GM04504 (cell line): ENCODE measurements at places on chromosomes 16 and 17.
A peak's percentile ranks its signal among the peaks of the same experiment; 100 is the strongest.

DNA sequence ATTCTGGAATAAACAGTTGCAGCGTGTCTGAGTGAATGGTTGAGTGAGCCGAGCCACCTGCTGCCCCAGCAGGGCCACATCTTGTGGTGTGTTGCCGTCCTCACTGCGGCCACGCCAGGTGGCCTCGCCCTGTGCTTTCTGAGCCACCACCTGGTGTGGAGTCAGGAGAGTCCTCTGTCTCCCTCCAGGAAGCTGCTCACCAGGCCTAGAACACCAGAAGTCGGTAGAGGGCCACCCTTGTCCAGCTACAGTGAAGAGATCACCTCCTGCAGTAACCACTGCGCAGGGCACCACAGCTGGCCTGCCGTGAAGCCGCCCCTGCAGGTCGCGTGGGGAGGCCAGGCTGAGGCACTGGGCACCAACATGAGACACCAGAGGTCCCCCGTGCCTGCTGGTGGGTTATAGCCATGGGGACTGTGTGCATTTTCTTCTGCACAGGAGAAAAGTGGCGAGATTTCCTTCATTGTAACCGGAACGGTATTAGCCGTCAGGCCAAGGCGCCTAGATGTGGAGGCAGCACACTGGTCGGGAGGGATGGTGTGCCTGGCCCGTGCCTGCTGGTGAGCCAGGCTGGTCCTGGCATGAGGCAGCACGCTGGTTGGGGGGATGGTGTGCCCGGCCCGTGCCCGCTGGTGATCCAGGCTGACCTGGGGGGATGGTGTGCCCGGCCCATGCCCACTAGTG, 28.9 kb upstream of the FOXK2 start:
- no peak for DNase-seq

- no peak for DNase-seq
These were observed 279.3 kb upstream of the KIF2B start for GRCh38 chr17:53543472-53543871.

GRCh38 chr17:33687831-33688230, 394.7 kb upstream of the ASIC2 start:
- DNase-seq: no peak

GRCh38 chr16:87382023-87382785, 1.4 kb downstream of the FBXO31 start:
- DNase-seq: no peak

- no peak for DNase-seq
These were observed at the start of gene ABCA8 for GRCh38 chr17:68955181-68955841. Gene ABCA8, minus strand, starts transcription at chr17:68955392. Its CDS starts 13,358 bp downstream, at chr17:68942034.

- no peak for DNase-seq
These were observed 235.8 kb upstream of the CDH8 start for GRCh38 chr16:62272035-62272434.

GRCh38 chr16:26913851-26914250, 152.9 kb upstream of the C16orf82 start:
- no peak for DNase-seq

GRCh38 chr16:50354629-50355456, 13.9 kb downstream of the BRD7 start:
- DNase-seq: no peak

DNA sequence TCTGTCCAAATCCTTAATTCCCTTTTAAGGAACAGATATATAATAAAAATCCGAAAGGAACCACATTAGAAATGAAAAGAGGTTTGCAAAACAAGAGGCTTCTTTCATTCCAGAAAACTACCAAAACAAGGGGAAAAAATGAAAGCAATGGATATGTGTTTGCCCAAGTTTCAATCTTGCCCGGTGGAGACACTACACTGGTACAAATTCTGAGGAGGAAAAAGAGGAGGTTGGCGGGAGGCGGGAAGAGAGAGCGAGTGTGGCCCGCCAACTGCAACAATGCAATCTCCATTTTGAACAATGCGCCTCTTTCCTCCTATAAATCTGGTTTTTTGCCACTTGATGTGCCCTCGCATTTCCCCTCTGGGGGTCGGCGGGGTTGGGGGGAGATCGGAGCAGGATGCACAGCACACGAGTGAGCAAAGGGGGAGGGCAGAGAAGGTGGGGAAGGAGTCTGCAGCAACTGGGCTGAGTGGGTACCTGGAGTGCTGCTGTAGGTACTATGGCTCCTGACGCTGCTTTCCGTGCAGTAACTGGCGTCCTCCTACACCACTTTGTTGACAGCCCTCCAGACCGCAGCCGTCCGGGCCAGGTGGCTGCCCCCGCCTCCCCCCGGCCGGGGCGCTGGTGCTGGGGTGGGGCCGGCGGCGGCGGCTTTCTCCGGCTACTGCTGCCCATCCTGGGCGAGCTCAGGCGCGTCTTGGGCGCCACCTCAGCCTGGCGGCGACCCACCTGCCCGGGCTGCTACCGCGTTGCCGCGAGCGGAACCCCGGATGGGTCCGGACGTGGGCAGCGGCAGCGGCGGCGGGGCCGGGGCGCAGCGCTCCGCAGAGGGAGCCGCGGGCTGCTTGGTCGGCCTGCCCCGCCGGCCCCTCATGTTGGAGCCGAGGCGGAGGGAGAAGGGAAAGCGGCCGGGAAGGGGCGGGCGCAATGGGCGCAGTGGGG, 93.8 kb upstream of the PLEKHM1 start:
- DNase-seq: peak; percentile 17

- DNase-seq: no peak
These were observed 113.2 kb downstream of the CDYL2 start for GRCh38 chr16:80691111-80691741.

DNA sequence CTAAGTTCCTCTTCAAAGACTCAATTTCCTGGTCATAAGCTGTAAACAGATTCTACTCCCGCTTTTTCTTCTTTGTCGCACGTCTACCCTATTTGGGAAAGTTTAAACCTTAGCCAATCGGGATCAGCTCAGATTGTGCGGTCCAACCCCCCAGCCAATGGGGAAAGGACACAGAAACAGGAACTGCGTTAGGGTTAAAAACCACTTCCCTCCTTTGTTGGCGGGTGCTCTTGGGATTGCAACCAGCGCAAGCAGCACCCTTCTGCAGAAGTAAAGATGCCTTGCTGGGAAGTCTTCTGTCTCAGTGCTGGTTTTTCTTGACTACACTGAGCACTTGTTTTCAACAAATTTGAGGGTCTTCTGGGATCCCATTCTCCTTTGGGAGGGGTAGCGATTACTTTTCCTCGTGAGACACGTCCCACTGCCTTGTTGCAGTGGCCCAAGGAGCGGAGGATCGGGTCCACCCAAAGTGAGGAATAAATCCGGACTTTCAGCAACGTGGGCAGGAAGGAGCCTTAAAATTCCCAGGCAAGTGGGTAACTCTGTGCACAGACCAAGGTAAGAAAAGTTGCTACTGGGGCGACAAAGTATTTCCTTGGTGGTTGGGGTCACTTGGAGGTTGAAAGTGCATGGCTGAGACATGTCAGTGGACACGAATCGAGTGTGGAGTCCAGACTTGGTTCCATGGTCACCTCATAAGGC, 1.0 kb upstream of the YPEL3 start:
- DNase-seq: no peak

DNA sequence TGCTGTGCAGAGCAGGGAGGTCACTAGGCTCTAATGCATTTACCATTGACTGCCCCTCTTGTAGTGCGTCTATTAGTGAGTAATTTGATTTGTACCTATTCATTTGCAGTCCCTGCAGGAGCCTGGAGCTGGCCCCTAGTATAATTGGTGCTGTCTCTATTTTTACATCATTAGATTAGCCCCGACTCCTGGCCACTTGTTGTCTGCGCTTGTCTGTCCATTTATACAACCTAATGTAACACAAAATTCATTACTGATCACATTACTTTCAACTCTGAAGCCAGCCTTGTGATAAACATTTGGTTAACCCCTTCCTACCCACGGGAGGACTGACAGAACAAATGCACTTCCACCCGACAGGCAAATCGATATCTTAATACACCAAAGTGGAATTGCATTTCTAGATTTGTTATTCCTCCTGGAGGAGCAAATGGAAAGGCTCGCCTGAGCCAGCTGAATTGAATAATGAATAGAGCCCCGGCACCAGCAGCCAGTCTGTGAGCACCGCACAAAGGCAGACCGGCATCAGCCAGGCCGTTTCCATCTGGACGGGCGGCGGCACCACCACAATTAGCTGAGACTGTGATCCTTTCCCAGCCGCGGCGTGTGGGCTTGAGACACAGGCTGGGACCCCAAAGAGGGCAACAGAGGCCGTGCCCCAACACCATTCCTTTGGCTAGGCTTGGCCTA, 18.7 kb upstream of the TBX2 start:
- no peak for DNase-seq

DNA sequence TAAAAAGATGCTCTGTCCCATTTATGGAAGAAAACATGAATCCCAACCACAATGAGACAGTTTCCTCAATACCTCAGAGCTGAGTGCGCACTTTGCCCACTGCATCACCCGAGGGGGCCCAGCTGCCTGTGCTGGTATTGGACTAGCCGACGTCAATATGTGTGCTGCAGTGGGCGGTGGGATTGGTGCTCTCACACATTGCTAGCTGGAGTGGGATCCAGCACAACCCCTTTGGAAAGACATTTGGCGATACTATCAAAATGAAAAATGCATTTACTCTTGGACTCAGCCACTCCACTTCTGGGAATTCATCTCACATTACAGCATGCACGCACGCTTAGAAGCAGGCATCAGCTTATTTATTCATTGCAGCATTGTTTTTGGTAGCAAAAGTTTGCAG, 289.2 kb upstream of the FOXF1 start:
- no peak for DNase-seq

DNA sequence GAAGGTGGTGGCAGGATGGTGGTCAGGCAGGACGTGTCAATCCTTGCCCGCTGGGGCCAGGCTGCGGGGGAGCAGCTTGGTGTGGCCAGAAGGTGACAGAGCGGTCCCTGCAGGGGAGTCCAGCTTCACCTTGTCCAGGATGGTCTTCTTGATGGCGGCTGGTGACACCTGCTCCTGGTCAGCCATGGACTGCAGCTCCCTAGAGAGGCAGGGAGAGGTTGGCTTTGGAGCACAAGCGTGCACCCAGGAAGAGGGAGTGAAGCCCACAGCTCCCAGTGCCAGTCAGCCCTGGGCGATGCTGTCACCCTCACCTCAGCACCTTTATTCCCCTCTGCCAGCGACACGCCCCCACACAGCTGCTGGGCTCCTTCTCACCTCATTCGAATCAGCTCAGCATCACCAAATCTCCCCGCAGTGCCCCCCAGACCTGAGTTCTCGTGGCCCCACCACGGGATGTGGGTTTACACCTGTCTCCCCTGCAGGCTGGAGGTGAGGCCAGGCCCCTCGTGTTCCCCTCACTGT, 3.9 kb downstream of the PYCR1 start:
- no peak for DNase-seq
